CD4-positive, alpha-beta T cell treated with Interleukin-21 for 1 hour (primary cell): ENCODE measurements at places on chromosomes 1 and 21.

- no peak for DNase-seq
Measured at GRCh38 chr1:219541946-219542345, 71.0 kb downstream of the ZC3H11B start.

- no peak for DNase-seq
Measured at GRCh38 chr1:205672395-205672889, 7.9 kb downstream of the SLC45A3 start.

DNA sequence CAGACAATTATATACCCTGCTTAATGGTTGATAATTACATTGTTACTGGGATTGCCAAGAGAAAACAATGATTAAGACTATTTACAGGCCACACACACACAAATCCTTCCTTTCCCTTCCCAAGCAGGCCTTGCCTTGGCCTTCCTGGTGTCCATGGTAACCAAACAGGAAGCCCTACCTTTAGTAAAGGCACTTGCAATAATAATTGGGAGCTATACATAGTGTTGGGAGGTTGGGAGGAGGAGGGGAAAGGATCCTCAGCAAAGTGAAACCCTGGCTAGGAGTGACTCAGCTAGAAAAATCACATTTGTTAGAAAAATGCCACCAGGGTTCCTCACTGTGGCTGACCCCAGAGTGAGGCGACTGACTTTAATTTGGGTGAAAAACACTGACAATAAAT is 122.3 kb upstream of the ADAR start:
- DNase-seq: no peak

- DNase-seq: no peak
Measured at GRCh38 chr21:26550326-26550725, 22.8 kb downstream of the CYYR1 start.

DNA sequence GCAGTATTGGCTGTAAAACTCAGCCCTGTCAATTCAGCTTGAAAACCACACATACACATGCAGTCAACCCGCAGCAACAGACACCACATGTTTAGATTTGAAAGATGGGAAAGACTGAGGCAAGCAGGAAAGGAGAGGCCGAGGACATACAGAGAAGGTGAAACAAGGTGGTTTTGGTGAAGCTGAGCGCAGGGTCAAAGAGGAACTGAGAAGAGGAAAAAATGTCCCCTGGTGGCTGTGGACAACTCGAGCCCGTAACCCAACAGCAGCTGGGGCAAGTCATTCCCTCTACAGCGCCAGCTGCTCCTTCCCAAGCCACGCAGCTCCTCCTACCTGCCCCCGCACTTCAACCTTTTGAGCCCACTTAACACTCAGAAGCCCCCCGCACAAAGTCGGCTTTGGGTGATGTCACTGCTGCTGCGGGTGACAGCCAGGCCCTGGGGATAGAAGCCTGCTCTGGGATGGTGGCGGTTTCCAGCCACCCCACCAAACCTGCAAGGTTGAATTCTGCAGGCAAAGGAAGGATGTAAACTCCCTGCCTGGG is 63.0 kb downstream of the KCNN3 start:
- no peak for DNase-seq

DNA sequence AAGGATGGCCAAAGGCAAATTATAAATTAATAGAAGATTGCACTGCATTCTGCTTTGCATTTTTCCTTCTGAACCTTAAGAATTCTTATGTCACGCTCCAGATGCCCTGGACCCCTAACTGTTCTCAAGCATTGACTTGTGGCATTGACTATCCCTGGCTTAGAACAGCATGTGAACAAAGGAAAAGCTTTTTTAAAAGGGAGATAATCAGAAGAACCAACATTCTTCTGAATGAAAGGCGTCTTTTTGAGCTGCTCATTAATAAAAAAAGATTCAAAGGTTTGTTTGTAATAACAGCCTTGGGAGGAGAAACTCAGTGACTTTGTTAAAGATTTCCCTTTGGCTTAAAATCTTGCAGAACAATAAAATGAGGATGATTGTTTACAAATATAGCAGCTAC is 105.5 kb downstream of the TNNI3K start:
- no peak for DNase-seq

DNA sequence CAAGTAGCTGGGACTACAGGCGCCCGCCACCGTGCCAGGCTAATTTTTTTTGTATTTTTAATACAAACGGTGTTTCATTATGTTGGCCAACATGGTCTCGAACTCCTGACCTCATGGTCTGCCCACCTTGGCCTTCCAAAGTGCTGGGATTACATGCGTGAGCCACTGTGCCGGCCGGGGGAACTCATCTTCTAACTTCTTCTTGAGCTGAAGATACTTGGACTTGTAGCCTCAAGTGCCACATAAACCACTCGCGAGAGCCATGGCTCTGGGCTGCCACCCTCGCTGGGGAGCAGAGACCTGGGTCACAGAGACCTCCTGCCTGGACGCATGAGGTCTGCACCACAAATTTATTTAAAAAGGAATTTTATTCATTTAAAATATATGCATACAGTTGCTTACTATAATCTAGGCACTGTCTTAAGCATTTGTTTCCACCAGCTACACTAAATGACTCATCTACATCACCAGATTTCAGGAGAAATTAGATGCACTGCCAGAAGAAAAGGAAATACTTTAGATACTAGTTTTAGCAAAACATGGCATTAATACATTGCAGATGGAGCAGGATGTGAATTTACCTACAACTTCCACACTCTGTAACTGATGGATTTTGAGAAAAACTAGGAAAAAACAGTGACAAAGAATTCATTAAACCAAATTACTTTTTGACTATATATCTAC is 29.9 kb upstream of the PUM1 start:
- DNase-seq: no peak

DNA sequence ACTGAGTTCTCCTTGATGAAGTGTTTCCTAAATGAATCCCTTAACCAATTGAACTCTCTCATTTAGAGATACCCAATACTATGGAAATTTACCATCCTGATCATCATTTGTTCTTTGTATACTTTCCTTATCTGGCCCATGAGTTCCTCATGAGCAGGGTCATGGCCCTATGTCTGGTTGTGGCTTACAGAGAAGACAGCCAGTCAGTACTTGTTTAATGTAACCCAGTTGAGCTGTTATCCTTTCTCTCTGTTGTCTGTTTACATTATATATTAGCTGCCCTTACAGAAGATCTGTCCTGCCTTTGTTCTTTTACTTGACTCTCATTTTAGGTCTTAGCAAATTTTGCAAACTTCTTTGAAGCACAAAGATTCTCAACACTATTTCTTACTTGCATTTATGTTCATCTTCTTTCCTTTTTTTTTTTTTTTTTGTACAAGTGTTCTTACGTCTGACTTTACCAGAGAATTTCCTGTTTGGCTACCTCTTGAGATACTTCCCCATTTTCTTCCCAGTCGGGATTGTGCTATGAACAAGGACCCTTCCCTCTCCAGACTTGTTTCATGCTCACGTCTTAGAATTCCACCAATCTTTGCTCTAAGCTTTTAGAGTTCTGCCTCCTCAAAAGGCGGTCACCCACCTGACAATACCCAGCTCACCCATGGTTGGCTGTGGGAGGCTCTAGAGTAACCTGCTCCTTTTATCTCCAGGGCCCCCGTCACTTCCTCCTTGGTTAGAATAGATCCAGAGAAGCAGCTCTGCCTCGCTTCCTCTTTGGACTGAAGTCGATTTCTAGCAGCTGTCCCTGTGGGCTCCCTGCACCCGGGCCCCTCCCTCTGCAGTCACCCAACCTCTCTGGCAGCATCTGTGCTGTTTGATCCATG is 53.6 kb upstream of the RUNX1 start:
- DNase-seq: peak; percentile 44

- DNase-seq: no peak
Measured at GRCh38 chr21:33931799-33932390, 16.3 kb upstream of the ATP5PO start.

DNA sequence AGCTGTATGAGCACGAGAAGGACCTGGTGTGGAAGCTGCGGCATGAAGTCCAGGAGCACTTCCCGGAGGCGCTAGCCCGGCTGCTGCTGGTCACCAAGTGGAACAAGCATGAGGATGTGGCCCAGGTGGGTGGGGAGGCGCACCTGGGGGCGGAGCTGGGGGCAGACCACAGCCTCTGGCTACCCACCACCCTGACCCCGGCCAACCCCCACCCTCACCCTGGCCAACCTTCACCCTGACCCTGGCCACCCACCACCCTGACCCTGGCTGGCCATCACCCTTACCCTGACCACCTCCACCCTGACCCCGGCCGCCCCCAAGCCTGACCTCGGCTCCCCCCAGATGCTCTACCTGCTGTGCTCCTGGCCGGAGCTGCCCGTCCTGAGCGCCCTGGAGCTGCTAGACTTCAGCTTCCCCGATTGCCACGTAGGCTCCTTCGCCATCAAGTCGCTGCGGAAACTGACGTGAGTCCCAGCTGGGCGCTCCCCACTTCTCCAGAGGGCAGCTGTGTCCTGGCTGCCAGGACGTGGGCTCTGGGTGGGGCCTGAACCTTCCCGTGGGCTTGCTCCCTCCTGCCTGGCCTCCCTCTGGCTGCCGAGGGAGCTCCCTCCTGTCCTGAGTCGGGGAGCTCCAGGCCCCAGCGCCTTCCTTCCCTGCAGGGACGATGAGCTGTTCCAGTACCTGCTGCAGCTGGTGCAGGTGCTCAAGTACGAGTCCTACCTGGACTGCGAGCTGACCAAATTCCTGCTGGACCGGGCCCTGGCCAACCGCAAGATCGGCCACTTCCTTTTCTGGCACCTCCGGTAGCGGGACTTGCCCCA is 69.5 kb downstream of the PIK3CD start:
- DNase-seq: no peak

- DNase-seq: no peak
Measured at GRCh38 chr21:7957713-7958064, 2563.7 kb upstream of the TPTE start.

GRCh38 chr1:41371630-41372599 is 10.7 kb downstream of the FOXO6 start:
- no peak for DNase-seq

DNA sequence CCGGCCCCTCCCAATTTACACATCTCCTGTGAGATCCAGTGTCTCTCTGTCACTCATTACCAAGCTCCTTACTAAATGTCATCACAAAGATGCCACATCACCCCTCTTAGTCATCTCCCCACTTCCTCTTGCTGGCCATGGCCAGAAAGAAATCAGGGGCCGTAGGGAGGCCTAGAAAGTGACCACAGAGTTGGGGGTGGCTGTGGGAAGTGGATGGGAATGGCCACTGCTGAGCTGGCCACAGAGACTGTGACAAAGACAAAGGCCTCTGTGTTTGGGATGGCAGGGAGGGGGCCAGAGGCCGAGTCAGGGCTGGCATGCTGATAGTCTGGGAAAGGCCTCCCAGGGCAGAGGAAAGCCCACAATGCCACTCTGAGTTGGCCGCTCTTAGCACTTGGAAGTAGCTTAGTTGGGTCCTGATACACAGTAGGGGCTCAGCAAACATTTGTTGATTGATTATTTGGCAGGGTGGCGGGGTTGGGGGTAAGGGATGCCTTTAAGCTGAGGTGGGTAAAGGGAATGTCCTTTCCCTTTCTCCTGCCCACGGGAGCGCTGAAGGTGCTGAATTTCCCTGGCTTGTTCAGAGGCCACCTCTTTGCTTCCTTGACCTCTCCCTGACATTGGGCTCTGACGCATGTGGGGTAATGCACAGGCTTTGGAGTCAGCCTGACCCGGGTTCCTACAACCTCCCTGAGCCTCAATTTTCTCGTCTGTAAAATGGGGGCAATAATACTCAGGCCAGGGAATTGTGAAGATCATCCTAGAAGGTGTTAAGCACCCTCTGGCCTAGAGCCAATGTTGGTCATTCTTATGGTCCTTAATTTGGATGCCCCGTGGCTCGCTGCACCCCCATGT is 13.2 kb downstream of the NAV1 start:
- DNase-seq: no peak

- DNase-seq: no peak
Measured at GRCh38 chr21:27149034-27149433, 182.1 kb upstream of the ADAMTS5 start.
